Hematopoietic multipotent progenitor cell treated with erythropoietin and hydrocortisone succinate and interleukin-3 and kit ligand, for 15 days (in vitro differentiated cells): ENCODE measurements at places on chromosomes 7 and 10.
A peak's percentile ranks its signal among the peaks of the same experiment; 100 is the strongest.

DNA sequence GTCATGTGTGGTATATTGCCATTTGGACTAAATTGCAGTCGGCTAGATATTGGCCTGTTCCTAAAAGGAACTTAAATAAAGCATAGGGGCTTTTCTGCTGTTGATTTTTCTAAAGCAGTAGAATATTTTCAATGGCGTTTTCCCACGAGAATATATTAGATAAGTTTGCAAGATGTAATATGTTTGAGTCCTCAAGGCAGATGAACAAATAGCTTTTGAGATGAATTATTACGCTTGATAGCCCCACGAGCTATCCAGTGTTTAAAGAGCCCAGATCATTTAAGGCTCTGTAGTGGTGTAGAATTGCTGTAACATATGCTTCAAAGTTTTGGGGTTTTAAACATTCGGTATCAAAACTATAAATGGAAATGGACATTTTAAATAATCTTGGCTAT lies 2.9 kb downstream of the CELF2 start:
- DNase-seq, result no peak

DNA sequence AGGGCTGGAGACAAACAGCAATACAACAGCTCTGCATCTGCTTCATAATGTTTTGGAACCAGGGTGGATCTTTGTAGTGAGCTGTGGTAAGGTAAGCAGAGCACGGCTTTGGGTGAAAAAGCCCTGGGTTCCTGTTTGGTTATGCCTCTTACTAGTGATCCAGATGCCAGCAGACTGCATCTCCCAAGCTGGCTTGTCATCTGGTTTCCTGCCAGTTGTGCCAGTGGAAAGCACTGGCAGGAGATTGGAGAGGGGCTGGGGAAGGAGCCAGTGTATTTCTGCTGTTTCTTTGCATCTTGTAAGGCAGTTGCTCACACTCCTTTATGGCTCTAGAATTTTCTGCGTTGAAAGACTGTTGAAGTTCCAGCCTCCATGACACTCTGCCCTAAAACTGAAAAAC lies 137.6 kb downstream of the TSPAN12 start:
- no peak for DNase-seq

GRCh38 chr7:130622866-130623265 lies 45.7 kb downstream of the COPG2 start:
- no peak for DNase-seq

GRCh38 chr10:128158021-128158795 lies 32.0 kb upstream of the MKI67 start:
- DNase-seq, result no peak

- DNase-seq, result no peak
Observed at GRCh38 chr7:42522227-42522991, 285.4 kb upstream of the GLI3 start.

DNA sequence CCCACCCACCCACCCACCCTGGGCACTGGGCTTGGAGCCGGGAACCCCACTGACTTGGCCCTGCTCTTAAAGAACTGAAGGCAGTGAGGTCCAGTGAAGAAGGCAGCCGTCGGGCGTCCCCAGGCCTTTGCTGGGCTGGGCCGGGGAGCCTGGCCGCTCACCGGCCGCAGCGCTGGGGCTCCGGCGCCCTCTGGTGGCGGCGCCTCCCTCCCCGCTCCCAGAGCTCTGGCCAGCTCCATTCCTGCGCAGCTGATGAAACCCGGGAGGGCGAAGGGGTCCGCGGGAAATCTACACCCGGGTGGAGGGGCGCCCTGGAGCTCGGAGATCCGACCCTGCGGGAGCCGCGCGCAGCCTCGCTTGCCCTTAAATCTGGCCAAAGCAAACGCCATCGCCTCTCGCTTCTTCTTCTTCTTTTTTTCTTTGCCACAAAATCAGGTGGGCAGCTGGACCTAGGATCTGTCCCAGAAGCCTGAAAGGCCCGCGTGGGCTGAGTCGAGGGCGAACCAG lies 1.7 kb upstream of the CXCL12 start:
- DNase-seq, result peak; percentile 5

DNA sequence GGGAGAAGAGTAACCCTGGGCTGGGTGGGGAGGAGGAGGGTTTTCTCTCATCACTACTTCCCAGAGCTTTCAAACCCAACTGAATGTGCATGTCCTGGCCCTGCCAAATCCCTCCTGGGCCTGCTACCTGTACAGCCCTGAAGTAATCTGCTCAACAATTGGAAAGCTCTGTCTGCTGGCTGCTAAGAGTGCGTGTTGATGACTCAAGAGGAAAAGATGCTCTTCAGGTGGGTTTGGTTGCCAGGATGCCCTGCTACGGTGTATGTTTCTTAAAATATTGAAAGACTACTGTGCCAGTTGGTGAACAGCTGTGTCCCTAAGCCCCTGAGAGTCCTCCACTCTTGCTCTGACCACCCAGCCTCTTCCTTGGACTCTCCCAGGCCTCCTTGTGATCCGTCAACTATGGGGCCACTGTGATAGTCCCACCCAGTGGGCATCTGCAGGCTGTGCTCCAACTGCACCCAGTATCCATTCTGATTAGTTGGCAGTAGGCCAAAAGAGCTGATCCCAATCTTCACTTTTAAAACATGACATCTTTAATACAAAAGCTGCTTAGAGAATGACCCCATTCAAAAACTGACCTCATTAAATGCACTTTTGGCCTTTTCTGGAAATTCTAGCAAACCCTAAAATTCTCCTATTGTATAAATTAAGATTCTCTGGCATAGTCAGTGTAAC lies 85.6 kb downstream of the AOAH start:
- no peak for DNase-seq

- DNase-seq, result no peak
Observed at GRCh38 chr7:35754741-35755140, 46.1 kb upstream of the SEPTIN7 start.
